SJCRH30 (cell line): ENCODE measurements at places on chromosomes 3 and 15. TPM values are rescaled to one million over a fixed set of nuclear protein-coding genes. Genes with fewer than 3 reads are reported as not detected.

Gene IL16
- total RNA-seq: 0.18 TPM in 1 of 2 replicates, not detected in the other

Gene OR5H1
- not detected in 2 replicates for total RNA-seq

Gene GABRG3
- total RNA-seq: 4.5 and 5.1 TPM in 2 replicates

DNA sequence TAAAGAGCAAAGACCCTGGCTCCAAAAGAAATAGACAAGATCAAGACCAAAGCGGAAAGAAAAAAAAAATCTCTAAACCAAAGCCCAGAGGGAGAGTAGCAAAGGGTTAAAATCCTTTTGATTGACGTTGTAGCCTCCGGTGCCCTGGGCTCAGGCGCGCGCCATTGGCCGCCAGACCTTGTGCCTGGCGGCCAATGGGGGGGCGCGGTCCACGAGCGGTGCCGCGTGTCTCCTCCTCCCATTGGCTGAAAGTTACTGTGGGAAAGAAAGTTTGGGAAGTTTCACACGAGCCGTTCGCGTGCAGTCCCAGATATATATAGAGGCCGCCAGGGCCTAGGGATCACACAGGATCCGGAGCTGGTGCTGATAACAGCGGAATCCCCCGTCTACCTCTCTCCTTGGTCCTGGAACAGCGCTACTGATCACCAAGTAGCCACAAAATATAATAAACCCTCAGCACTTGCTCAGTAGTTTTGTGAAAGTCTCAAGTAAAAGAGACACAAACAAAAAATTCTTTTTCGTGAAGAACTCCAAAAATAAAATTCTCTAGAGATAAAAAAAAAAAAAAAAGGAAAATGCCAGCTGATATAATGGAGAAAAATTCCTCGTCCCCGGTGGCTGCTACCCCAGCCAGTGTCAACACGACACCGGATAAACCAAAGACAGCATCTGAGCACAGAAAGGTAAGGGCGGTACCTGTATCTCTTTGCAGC lies at the start of gene HES1:
Gene HES1, plus strand, starts transcription at position 343 of the 713 bp plus-strand sequence. Its CDS starts 233 bp downstream, at position 576.
- H3K4me1 ChIP-seq: peaks cover 40% of the 10 kb centered on the region
- H3K27me3 ChIP-seq: no peaks in the 10 kb centered on the region
- H3K4me3 ChIP-seq: peak within 1 kb of the TSS; percentile 67
- H3K36me3 ChIP-seq: no peaks in the 10 kb centered on the region
- peak; percentile 96 for DNase-seq
- H3K27ac ChIP-seq: peak within 1 kb of the TSS; percentile 99

DNA sequence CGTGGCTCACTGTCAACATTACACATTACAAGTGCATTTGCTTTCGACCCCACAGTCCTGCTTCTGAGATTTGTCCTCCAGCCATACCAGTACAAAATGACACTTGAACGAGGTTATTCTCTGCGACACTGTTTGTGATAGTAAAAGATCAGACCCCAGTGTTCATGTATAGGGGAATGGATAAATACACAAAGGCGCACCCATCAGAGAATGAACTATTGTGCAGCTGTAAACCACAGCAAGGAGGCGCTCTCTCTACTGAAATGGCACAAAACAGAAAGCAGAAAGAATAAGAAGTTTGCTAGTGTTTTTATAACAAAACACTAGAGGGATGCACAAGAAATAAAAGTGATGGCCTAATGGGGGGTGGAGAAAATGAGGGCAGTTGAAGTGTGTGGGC lies 4.9 kb upstream of the CHSY1 start:
- no peaks in the 10 kb centered on the region for H3K36me3 ChIP-seq
- peaks cover 12% of the 10 kb centered on the region for H3K4me1 ChIP-seq
- no peak for DNase-seq
- no peaks in the 10 kb centered on the region for H3K27me3 ChIP-seq
- H3K27ac ChIP-seq: no peak overlapping the region
- H3K4me3 ChIP-seq: no peak overlapping the region

GRCh38 chr15:64686130-64686735 lies 89.2 kb downstream of the RBPMS2 start:
- DNase-seq: peak; percentile 30
- no peaks in the 10 kb centered on the region for H3K27me3 ChIP-seq
- peaks cover 47% of the 10 kb centered on the region for H3K36me3 ChIP-seq
- H3K27ac ChIP-seq: no peak overlapping the region

DNA sequence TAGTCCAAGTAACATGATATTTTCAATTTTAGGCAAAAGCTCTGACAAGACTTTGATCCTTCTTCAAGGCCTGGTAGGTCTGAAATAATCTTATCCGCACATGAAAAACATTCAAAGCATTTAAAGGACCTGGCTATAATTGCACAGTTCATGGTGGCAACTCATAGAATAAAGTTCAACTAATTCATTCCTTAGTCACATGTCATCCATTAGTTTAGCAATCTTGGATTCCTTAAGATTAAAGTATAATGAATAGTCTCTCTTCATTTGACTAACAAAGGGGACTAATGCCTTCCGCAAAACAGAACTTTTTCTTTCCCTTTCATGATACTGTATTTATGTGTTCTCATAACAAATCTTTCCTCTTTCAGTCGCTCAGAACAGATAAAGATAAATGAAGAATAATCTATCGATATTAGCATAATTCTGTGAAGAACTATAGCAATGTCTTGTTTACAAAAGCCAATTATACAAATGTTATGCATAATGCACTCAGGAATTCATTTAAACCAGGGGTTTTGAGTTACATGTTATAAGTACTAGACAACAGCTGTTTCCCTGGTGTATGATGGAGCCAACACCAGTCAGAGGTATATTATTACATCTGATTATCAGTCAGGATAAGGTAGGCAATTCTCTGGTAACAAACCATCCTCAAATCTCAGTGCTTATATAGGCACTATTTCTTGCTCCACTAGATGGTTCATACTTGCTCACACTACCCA lies 172.5 kb downstream of the POTEB3 start:
- H3K36me3 ChIP-seq: peaks cover 4% of the 10 kb centered on the region; the same call in 1 of the 2 replicates
- peaks cover 27% of the 10 kb centered on the region for H3K4me1 ChIP-seq
- H3K27ac ChIP-seq: peak overlapping the region; percentile 69

DNA sequence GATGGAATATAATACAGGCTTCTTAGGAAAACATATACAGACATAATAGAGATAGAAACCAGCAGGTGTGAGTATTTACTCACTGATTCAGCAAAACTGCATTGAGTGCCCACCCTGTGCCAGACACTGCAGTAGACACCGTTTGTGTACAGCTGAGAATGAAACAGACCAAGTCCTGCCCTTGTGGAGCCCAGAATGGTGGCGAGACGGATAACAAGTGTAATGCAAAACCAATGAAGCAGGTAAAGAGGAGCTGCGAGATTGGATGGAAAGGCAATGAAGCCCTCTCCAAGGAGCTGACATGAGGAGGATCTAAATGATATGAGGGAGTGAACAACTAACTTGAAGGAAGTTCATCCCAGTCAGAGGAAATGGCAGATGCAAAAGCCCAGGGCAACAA lies 256.4 kb downstream of the MEX3B start:
- no peak for DNase-seq
- H3K27ac ChIP-seq: no peak overlapping the region
- H3K36me3 ChIP-seq: no peaks in the 10 kb centered on the region

DNA sequence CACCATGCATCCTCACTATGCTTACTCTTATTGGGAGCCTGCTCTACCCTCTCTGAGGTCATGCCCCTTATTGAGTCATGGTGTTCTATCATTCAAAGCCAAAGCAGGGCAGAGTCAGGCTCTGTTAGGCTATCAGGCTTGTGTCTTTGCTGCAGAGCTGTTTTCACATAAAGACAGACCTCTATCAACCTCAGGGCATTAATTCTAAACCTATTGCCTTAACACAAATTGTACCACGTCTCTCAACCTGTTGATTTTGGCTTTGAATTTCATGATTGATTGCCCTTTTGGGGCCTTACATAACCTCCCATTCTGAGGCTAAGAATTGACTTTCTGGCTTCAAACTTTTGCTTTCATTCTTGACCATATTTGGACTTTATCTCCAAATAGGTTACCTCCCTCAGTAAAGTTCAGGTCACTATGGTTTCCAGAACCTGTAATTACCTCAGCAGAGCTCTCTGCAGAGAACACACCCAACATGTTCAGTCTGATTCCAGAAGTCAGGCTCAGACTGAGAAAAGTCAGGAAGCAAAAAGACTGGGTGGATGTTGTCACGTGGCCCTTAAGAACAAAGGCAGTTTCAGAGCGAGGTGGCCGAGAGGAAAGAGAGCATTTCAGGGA lies 221.4 kb upstream of the NANOGP8 start:
- H3K4me1 ChIP-seq: peaks cover 16% of the 10 kb centered on the region; the same call in 1 of the 2 replicates
- H3K27me3 ChIP-seq: no peaks in the 10 kb centered on the region
- no peak overlapping the region for H3K27ac ChIP-seq
- DNase-seq: peak; percentile 18

DNA sequence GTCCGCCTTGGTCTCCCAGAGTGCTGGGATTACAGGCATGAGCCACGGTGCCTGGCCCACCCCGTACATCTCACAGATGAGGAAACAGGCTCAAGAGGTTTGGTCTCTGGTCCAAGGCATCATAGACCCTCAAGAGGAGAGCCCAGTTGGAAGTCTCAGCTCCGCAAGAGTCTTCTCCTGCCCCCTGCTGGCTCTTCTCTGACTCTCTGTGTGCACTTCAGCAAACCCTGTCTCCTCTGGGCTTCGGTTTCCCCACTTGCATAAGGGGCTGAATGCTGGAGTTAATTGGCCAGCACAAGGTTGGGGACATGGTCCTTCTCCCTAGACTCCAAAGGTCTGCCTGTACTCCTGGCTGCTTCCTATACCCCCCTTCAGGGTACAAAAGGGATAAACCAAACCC lies 3.9 kb downstream of the MST1R start:
- no peak overlapping the region for H3K4me3 ChIP-seq
- peak; percentile 17 for DNase-seq
- no peaks in the 10 kb centered on the region for H3K4me1 ChIP-seq
- no peaks in the 10 kb centered on the region for H3K36me3 ChIP-seq
- H3K27ac ChIP-seq: no peak overlapping the region

- H3K4me3 ChIP-seq: no peak overlapping the region
- no peaks in the 10 kb centered on the region for H3K27me3 ChIP-seq
- DNase-seq: peak; percentile 8
- no peaks in the 10 kb centered on the region for H3K36me3 ChIP-seq
- no peaks in the 10 kb centered on the region for H3K4me1 ChIP-seq
Observed at GRCh38 chr15:36757189-36757814, 177.9 kb downstream of the CDIN1 start.

Gene ECE2
- 0.08 TPM in 1 of 2 replicates, not detected in the other for total RNA-seq

Gene ISLR2
- 0.30 TPM in 1 of 2 replicates, not detected in the other for total RNA-seq

DNA sequence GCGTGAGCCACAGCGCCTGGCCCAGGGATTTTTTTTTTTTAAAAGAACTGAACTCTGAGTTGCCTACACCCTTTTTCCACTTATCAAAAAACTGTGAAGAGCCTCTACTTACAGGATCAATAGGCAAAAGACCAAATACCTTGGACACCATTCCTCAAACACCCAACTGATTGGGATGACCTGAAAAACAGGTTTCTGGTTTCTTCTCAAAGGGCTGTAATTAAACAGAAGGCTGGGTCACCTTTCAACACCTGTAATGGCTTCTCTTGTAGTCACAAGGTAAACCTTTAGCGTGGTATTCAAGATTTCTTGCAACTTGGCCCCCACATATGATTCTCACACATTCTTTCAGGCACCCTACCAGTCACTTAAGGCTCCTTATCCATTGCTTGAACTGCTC lies 38.4 kb upstream of the PLXND1 start:
- H3K4me3 ChIP-seq: no peak overlapping the region
- no peaks in the 10 kb centered on the region for H3K36me3 ChIP-seq
- no peak for DNase-seq
- H3K4me1 ChIP-seq: peaks cover 12% of the 10 kb centered on the region

Gene FANCD2OS
- total RNA-seq: not detected in 2 replicates

DNA sequence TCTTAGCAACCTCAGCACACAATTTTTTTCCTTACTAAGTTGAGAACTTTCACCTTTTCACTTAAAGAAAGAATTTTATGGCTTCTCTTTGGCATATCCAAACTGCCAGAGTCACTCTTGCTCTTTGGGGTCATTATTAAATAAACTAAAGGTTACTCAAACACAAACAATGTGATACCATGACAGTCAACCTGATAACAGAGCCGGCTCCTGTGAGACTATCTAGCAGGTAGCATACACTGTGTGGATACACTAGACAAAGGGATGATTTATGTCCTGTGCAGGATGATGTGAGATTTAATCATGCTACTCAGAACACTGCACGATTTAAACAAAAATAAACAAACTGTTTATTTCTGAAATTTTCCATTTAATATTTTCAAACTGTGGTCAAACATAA lies 35.6 kb downstream of the LRRFIP2 start:
- no peak overlapping the region for H3K27ac ChIP-seq
- H3K4me1 ChIP-seq: no peaks in the 10 kb centered on the region
- H3K36me3 ChIP-seq: peaks cover 5% of the 10 kb centered on the region
- no peak overlapping the region for H3K4me3 ChIP-seq
- H3K27me3 ChIP-seq: no peaks in the 10 kb centered on the region

GRCh38 chr15:57463360-57463759 lies 87.1 kb downstream of the CGNL1 start:
- H3K4me3 ChIP-seq: no peak overlapping the region
- H3K4me1 ChIP-seq: no peaks in the 10 kb centered on the region
- H3K27ac ChIP-seq: no peak overlapping the region

DNA sequence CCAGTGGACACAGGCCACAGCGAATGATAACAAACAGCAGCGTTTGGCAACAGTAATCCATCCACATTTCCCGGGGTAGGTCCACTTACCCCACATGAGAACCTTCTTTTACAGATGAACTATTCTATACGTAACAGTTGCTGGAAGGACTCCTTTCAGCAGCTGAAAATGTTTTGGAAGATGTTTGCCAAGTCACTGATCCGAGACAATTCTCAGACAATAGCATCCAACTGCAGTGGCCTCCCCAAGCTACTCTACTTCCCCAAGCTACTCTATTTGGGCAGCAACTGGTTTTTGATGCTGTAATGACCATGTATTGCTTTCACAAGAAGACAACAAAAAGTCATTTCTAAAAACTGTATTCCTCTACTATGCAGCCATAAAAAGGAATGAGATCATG lies 87.5 kb downstream of the ADAMTS17 start:
- DNase-seq: no peak
- no peak overlapping the region for H3K27ac ChIP-seq
- H3K4me1 ChIP-seq: no peaks in the 10 kb centered on the region
- no peaks in the 10 kb centered on the region for H3K36me3 ChIP-seq

DNA sequence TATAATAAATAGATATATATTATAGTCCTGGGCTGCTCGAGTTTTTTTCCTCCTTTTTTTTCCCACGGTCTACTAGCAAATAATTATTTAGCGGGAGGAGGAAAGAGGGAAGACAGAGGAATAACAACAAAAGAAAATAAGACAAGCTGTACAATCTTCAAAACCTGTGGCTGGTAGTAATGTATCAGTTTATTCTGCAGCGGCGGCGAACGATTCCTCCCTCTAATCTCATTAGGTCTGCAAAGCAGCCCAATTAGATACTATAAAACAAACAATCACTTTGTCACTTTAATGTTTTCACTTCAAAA lies 390 bp upstream of the TLE3 start:
- H3K36me3 ChIP-seq: no peaks in the 10 kb centered on the region; the same call in 1 of the 2 replicates
- H3K4me1 ChIP-seq: peaks cover 30% of the 10 kb centered on the region
- DNase-seq: no peak
- no peaks in the 10 kb centered on the region for H3K27me3 ChIP-seq
- peak overlapping the region; percentile 88 for H3K27ac ChIP-seq
- peak overlapping the region; percentile 86 for H3K4me3 ChIP-seq
